Sigmoid colon (tissue), 7 donors: ENCODE measurements at places on chromosomes 12 and 14. TPM values are rescaled to one million over a fixed set of nuclear protein-coding genes. Genes with fewer than 3 reads are reported as not detected.
A peak's percentile ranks its signal among the peaks of the same experiment; 100 is the strongest.

Gene GLIPR1L2
- 1.1 TPM for total RNA-seq

Gene PPP1R36
- 1.1 TPM for total RNA-seq

DNA sequence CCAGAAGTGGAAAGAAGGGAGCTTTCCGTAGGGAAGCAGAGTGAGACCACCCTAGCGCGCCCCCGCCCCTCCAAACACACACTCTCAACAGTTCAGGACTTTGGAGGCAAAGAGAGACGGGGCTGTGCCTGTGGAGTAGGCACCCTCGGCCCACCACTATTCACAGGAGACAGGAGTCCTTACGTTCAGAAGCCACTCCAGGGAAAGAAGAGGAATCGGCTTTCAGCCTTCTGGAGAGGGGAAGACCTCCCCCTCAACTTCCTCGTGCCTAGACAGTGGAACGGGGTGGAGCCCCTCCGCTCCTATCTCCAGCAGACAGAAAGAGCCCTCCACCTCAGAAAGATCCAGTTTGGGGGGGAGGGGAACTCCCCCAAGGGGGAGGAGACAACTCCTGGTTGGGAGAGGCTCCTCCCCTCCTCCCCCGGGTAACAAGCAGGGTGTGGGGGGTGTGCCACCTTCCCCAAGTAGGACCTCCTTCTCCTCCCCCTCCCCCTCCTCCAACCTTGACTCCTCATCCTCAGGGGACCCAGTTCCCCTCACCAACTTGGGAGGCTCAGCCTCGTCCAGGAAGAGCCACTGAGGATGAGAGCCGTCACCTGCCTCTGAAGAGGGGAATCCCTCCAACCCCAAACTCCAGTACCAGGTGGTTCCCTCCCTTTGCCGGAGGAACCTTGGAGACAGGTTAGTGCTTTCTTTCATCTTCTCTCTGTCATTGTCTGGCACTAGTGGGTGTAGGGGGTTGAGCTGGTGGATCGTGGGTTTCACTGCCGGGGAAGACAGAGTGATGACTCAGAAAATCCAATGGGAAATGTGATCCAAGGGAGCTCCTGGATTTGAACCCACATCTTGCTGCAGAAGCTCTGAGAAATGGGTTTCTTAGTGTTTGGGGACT is 883 bp downstream of the FOXJ2 start:
- DNase-seq, result peak; percentile 87

GRCh38 chr14:76640923-76641395 is 120.3 kb upstream of the VASH1 start:
- peak; percentile 13 for DNase-seq

DNA sequence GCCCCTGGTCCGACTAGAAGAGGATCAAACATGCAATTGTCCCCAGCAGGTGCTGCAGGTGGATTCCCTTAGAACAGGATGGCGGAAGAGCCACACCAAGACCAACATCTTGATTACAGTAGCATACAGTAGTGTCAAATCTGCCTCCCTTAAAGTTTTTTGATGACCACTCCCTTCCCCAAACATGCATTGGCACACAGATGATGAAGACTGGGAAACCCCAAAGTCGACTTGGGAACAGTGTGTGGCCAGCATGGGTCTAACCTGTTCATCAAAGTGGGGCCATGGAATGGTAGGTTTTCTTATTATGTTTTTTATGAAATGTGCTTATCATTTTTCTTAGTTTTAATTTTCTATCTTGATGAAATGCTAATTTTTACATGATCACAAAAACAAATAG is 8.8 kb downstream of the PLXNC1 start:
- DNase-seq, result no peak

GRCh38 chr14:31541702-31542101 is 19.5 kb upstream of the NUBPL start:
- no peak for DNase-seq

DNA sequence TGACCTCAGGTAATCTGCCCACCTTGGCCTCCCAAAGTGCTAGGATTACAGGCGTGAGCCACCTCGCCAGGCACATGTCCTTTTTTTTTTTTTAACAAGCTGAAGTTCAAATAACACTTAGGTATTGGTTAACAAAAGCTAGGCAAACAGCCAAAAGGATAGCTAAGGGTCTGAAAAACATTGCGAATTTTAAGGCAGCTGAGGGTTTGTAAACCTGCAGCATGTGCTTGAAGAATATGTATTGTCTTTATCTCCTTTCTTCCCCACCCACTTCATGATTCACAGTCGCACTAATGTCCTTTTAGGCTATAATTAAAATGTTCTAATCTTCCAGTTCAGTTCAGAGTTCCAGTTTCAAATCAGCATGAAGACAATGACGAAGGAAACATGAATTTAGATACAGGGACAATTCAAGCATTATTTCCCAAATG is 30.1 kb upstream of the CERS5 start:
- no peak for DNase-seq

GRCh38 chr12:85059594-85059993 is 23.4 kb downstream of the LRRIQ1 start:
- no peak for DNase-seq

- DNase-seq, result no peak
Observed at GRCh38 chr12:103715494-103715893, 125.5 kb downstream of the NT5DC3 start.

- no peak for DNase-seq
Observed at GRCh38 chr12:53170876-53171724, 9.4 kb upstream of the ZNF740 start.
